ENCODE measurements at places on chromosomes 11 and 22.

- no peak for DNase-seq
Observed at GRCh38 chr11:15638386-15638787, 523.7 kb downstream of the INSC start.

- no peak for DNase-seq
Observed at GRCh38 chr11:117412653-117413275, 85.1 kb downstream of the CEP164 start.

DNA sequence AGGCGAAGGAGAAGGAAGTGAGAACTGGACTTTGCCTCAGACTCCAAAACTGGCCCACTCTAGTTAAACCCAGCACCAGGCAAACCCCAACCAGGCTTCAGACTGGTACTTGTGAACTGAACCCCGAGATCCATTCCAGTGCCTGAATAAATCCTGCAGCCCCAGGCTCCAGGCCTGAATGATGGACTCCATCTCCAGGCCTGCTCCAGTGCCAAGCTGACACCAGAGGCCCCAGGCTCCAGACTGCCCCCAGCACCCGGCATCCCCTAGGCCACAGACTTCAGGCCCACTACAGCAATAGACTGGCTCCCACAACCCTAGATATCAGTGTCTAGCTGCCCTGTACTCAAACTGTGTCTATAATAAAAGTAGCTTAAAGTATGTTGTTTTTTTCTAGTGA is 406.8 kb downstream of the FAM181B start:
- no peak for DNase-seq

GRCh38 chr11:126926376-126926791 is 74.2 kb downstream of the KIRREL3 start:
- no peak for DNase-seq

- DNase-seq = no peak
Observed at GRCh38 chr11:1394936-1395772, 5.4 kb downstream of the BRSK2 start.

GRCh38 chr11:117929916-117930570 is 841 bp upstream of the TMPRSS13 start:
- DNase-seq = no peak

- DNase-seq = no peak
Observed at GRCh38 chr11:34278693-34279297, 79.0 kb downstream of the ABTB2 start.

- DNase-seq = no peak
Observed at GRCh38 chr11:8794126-8794525, 111.5 kb downstream of the RPL27A start.

DNA sequence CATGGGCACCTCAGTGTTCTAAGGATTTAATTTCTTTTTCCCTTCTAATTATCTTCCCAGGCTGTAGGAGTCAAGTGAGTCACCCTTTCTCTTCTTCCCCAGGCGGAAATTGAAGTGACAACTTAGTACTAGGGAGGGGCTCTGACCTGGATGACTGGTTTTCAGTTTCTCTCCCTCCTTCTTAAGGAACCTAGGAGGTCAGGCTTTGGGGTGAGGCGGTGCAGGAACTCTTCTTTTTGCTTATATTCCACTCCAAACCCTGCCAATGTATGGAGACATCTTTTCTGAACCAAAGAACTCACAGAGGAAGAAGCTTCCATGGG is 12.6 kb downstream of the ZDHHC5 start:
- DNase-seq = no peak

DNA sequence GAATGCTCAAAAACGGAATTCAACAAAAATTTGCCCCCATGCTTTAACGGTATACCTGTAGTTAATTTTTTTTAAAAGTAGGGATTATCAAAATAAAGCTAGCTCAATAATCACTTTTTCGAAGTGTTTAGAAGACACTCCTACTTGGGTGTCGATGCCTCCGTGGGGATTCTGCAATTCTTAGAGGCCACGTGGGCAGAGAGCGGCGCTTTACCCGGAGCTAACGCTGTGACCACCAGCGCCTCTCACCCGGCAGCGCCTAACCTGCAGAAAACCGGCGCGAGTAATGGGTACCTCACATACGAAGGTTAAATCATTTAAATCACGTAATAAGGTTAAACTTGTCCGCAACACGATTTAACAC is 583 bp downstream of the TAF1D start:
- no peak for DNase-seq

GRCh38 chr11:12762278-12762677 is 88.1 kb downstream of the TEAD1 start:
- no peak for DNase-seq

GRCh38 chr11:17739945-17740338 is 5.4 kb downstream of the KCNC1 start:
- no peak for DNase-seq

- DNase-seq = no peak
Observed at GRCh38 chr22:49291169-49291568, 536.5 kb downstream of the BRD1 start.

GRCh38 chr11:33861386-33861785 is 30.5 kb downstream of the LMO2 start:
- no peak for DNase-seq

DNA sequence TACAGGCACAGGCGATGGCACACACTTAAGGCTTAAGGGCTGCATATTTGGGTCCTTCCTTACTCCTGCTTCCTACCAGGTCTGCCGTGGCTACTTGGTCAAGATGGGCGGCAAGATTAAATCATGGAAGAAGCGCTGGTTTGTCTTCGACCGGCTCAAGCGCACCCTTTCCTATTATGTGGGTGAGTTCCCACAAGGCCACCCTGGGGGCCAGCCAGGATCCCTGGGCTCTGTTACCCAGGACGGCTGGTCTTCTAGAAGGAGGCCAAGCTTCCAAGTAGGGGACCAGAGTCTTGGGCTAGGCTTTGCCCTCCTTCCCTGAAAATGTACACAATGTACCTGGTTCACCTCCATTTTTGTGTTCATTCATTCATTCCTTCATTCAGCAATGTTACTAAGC is 29.1 kb downstream of the TREH start:
- no peak for DNase-seq

DNA sequence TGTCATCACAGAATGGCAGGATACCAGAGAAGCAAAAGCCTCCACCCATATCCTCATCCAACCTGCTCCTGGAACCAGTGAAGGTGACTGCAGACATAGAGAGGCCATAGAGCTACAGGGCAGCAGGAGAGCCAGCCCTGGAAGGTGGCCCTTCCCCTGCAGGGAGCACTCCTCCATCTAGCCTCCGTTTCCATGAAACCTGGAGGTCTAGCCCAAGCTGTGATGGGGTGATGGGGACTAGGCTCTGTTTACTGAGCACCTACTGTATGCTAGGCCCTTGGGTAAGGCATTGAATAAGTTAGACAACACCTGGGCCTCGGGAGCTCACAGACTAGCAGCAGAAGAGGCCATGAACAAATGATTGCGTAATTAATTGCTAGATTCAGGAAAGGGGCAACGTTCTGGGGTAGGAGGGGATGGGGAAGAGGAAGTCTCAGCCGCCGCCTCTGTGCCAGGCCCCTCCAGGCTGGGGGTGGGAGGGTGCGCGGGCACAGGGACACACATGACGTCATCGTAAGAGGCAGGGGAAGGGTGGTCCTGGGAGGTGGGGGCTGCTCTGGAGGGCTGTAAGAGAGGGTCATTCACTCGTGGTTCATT is 784 bp upstream of the SYNGR1 start:
- no peak for DNase-seq

- no peak for DNase-seq
Observed at GRCh38 chr11:107392611-107393010, 65.0 kb downstream of the CWF19L2 start.

- no peak for DNase-seq
Observed at GRCh38 chr11:131969261-131969660, 598.8 kb downstream of the NTM start.

DNA sequence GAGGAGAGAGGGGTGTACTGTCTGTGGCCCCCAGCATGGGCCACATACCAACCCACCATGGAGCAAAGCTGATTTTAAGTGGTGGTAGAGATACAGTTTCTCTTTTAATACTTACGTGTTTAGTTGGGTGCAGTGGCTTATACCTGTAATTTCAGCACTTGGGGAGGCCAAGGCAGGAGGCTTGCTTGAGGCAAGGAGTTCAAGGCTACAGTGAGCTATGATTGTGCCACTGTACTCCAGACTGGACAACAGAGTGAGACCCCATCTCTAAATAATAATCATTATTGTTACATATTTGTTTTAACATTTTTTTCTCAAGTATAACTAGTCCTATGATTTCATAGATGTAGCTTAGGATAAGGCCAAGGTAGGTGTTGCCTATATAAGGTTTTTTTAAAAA is 8.8 kb downstream of the GGA1 start:
- DNase-seq = no peak

GRCh38 chr11:1381793-1382425 is 7.8 kb upstream of the BRSK2 start:
- DNase-seq = no peak

DNA sequence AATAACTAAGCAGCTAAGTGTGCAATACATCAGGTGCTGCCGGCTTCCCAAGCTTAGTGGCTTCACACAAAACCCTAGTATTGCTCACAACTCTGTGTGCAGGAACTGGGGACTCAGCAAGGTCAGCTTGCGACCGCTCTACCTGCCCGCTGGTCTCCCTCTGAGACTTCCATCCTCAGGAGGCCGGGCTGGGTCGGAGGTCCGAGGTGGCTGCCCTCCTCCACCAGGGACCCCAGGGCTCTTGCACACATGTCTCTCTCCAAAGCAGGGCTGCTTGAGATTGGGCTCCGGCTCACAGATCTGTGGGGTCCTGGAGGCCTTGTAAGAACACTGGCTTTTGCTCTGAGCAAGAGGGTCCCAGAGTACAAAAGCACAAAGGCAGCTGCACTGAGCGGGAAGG is 25.4 kb upstream of the FGF19 start:
- DNase-seq = no peak

GRCh38 chr22:19853879-19854777 is 546 bp downstream of the GNB1L start:
- no peak for DNase-seq
